ENCODE measurements at places on chromosomes 6 and 20.

DNA sequence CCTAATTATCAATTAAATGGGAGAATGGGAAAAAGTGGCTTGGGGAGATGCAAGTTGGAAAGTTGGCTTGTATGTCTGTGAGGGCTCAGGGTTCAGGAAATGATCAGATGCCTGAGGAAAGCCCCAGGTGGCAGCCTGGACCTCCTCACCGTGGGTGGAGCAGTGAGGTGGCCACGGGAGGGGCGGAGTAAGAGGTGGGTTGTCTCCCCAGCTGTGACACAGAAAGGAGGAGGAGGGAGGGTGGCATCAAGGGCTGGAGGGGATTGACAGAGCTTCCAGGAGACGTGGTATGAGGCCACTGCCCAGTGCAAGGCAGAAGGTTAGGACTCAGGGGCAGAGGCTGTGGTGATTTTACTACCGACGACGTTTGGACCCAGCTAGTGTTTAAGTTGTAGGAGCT lies 672.2 kb downstream of the PRKN start:
- peak; percentile 39 for DNase-seq

DNA sequence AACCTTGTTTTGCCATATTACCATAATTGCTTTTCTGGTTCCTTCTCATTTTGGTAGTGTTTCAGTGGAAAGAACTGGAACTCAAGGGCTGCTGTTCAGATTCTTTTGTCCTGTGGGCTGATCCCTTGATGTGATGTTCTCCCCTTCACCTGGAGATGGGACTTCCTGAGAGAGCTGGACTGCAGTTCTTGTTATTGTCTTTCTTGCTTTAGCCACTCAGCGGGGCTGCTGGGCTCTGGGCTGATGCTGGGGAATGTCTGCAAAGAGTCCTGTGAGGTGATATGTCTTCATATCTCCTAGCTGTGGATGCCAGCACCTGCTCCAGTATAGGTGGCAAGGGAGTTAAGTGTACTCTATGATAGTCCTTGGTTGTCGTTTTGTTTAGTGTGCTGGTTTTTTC lies 79.0 kb downstream of the BCKDHB start:
- no peak for DNase-seq

- DNase-seq: no peak
These were observed 95.6 kb upstream of the SHLD1 start for GRCh38 chr20:5654557-5654956.

GRCh38 chr6:170022291-170022722 lies 268.6 kb downstream of the DLL1 start:
- DNase-seq: no peak

GRCh38 chr20:22389836-22390542 lies 194.4 kb downstream of the FOXA2 start:
- DNase-seq: no peak

DNA sequence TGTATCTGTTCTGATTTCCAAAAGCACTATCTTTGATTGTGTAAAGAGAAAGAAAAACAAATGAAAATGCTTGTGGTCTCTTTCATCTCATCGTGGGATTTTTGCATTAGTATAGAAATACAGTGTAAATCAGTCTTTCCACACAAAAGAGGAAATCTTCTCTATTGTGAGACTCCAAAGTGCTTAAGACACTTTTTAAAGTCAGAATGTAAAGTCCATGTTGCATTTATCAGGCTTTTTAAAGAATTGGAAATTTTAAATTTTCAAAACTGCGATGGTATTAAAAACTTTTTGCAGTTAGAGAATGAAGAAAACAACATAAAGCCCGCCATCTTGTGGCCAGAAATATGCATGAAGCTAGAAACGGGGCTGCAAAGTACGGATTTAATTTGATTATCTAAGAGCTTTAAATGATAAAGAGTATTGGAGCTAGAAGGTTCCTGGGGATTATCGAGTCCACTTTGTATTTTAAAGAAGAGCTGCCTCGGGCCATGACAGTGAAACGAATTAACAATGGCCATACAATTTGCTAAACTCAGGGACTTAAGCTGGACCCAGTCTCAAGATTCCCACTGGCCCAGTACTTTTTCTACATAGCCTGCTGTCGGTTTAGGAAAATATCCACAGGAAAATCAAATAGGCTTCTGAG lies 339.6 kb downstream of the ARHGAP18 start:
- DNase-seq: no peak

DNA sequence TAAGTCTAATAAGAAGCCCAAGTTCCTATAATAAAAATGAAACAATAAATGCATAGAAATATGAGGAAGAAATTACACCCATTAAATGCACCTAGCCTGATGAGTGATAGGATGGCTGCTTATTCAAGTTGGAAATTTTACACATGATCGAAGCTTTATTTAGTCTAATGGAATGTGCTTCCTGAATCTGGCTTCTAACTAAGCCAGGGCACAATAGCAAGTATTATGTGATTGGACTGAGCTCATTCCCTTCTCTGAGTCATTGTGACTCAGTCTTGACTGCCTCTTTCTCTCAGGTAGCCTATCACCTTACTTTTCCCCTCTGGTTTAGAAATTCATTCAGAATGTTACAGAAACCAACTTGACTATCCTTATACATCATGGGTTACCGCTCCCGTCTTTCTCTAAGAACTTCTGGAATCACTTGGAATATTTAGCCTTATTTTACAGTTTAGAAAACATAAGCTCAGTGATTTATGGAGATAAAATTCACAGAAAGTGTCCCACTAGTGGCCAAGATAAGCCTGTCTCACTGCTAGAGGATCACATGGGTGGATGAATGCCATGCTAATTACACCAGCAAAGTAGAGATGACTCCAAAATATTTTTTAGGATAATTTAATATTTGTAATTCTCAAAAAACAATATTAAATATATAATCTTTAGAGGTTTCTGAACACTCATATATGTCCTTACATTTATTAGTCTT lies 505.3 kb upstream of the JAG1 start:
- no peak for DNase-seq

DNA sequence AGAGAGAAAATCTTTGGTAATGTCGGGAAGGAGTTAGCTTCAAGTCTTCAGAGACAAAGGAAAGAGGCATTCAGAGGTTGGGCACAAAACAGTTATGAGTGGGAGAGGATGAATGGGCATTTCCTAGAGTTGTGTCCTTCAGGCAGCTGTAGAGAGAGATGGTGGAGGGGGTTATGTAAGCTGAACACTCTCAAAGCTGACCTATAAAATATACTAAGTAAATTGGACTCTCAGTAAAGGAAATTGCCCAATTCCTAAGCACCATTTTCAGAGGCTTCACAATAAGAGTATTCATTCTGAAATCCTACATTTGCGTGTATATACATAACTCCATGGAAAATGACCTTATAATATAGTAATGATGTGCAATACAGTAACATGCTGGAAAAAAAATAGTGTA lies 161.2 kb downstream of the KCNQ5 start:
- DNase-seq: no peak

- DNase-seq: no peak
These were observed 262.0 kb downstream of the CDC5L start for GRCh38 chr6:44649365-44650025.

DNA sequence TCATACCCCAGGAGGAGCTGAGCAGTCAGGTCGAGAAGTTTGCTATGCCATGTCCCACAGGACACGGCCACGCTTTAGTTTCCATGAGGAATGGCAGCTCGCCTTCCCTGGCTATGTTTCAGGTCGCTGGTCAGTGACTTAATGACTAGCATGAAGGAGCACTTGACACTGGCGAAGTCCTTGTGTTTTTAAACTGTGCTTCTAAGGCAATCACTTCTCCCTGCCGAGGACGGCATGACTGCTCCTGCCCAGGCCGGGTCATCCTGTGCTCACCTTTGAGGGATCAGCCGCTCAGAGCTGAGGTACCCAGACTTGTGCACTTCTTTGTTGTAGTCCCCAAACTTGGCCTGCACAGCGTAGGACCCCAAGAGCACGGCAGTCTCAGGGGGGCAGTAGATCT lies 34.1 kb downstream of the EZR start:
- no peak for DNase-seq

GRCh38 chr6:116016846-116017545 lies 43.7 kb downstream of the FRK start:
- DNase-seq: no peak

- DNase-seq: no peak
These were observed 120.1 kb upstream of the RIMS1 start for GRCh38 chr6:71766146-71766760.

- DNase-seq: no peak
These were observed 40.0 kb upstream of the CD2AP start for GRCh38 chr6:47437592-47437991.

DNA sequence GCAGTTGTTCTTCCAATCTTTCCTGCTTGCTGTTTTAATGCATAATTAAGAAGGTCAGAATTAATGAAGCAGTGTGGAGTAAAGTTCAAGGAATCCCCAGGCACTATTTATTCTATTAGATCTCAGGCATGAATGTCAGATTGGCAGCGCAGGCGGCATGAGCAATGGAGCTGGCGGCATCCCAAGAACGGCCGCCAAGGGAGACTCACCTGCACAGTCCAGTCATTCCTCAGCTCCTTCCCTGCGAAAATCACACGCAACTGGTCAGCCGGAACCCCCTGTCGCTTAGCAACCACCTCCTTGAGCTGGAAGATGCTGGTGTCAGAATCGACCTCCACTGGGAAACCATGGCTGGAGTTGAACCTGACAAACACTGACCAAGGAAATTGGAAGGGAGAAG lies 284.5 kb downstream of the PRKN start:
- DNase-seq: no peak

DNA sequence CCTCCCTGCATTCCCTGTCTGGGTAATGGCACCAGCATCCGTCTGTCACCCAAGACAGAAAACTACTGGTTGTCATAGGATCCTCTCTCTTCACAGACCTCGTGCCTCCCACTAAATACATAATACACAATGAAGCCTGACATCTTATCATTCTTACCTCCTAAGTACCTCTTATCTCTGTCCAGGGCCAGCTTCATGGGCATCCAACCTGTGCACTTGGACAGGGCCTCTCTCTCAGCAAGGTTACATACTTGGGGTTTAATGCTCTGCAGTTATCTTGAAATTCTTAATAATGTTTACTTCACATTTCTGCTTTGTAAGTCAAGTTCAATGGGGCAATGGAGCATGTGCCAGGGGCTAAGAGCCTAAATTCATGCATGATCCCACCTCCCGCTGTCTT lies 30.8 kb upstream of the KLHL31 start:
- no peak for DNase-seq

DNA sequence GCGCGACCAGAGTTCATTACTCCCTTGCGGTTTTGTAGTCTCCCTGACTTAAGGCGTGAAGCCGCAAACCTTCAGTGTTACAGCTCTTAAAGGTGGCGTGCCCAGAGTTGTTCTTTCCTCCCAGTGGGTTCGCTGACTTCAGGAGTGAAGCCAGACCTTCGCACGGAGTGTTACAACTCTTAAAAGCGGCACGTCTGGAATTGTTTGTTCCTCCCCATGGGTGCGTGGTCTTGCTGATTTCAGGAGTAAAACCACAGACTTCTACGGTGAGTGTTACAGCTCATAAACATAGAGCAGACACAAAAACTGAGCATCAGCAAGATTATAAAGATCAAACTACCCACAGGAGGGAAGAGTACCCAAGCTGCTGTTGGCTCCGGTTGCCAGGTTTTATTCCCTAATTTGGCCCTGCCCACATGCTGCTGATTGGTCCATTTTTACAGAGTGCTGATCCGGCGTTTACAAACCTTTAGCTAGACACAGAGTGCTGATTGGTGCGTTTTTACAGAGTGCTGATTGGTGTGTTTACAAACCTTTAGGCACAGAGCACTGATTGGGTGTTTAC lies 10.4 kb downstream of the TMEM14C start:
- DNase-seq: peak; percentile 74

DNA sequence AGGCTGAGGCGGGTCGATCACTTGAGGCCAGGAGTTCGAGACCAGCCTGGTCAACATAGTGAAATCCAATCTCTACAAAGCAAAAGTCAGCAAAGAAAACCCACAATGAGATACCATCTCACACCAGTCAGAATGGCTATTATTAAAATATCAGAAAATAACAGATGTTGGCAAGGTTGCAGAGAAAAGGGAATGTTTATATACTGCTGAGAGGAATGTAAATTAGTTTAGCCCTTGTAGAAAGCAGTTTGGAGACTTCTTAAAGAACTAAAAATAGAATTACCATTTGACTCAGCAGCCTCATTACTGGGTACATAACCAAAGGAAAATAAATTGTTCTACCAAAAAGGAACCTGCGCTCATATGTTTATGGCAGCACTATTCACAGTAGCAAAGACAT lies 16.7 kb upstream of the GCM1 start:
- no peak for DNase-seq

DNA sequence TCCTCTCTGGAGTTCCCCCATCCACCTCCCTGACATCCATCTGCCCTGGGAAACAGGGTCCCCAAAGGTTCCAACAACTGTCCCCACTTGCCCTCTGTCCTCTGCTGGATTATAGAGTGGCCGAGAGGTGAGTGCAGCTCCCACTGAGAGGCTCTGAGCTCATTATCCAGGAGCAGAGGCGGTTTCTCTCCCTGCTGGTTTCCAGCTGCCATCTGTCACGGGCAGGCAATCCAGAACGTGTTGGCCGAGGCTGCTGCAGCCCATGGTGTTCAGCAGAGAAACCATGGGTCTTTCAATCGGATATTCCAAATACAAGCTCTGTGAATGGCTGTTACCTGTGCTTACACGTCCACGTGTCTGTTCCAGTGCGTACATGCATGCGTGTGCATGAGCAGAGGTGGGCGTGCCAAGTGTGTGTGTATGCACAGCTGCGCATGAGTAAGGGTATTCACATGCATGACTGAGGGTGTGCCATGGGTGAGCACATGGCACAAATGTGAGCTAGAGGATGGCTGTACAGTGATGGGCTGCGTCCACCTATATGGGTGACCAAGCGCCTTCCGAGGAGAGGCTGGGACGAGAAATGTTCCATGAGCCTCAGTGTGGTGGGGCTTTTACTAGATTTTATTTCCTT lies 183.7 kb upstream of the PMEPA1 start:
- DNase-seq: no peak

GRCh38 chr6:14757418-14757817 lies 488.5 kb upstream of the JARID2 start:
- DNase-seq: no peak

- DNase-seq: no peak
These were observed 9.3 kb upstream of the KCNK15 start for GRCh38 chr20:44736170-44737021.
